ENCODE measurements at places on chromosomes 11 and 22.

- no peak for DNase-seq
These were observed 10.5 kb downstream of the NIPSNAP1 start for GRCh38 chr22:29570456-29570855.

DNA sequence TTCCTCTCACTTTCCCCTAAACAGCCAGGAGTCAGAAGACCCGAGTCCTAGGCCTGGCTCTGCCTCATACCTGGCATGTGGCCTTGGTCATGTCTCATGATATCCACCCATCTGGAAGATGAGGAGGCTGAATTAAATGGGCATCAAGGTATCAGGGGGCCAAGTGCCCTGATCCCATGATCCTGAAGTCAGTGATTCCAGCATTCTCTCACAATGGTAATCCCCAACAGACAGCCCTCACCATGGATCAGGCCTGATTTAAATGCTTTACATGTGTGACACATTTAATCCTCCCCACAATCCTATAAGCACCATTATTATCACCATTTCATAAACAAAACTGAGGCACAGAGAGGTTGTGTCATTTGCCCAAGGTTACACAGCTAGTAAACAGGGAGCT, 70.0 kb downstream of the PDE2A start:
- DNase-seq, result no peak

- DNase-seq, result no peak
These were observed 1.2 kb downstream of the ESS2 start for GRCh38 chr22:19143212-19143611.

- DNase-seq, result no peak
These were observed 5.3 kb downstream of the OR51F2 start for GRCh38 chr11:4826425-4826824.

GRCh38 chr11:12076840-12077534, 33.4 kb upstream of the MICAL2 start:
- no peak for DNase-seq

DNA sequence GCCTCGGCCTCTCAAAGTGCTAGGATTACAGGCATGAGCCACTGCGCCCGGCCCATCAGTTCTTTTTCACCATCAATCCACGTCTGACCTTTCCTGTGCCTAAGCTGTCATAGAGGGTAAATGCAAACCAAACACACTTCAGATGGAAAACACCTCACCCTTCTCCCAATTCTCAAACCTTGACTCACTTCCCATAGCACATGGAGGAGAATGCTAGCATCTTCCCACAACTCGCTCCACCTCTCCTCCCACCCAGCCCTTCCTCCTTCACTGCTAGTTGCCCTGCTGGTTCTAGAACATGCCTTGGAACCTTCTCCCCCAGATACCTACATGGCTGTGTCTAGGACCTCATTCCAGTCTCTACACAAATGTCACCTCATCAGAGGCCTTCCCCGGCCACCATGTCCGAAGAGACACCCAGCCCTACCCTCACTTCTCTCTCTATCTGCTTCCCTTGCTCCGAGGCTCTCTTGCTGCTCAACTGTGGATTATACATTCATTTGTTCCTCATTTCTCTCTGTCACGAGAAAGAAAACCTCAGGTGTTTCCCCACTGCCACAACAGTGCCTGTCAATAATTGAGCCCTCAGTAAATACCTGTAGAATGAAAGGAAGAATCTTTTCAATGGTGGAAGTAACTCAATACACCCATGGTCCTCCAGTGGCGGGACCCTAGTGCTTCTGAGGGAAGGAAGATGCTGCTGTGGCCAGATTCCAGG, 21.3 kb upstream of the NCF4 start:
- no peak for DNase-seq

- DNase-seq, result no peak
These were observed 23.0 kb downstream of the C22orf23 start for GRCh38 chr22:37930270-37930951.

GRCh38 chr11:454801-455565, 4.9 kb downstream of the PTDSS2 start:
- DNase-seq, result no peak

DNA sequence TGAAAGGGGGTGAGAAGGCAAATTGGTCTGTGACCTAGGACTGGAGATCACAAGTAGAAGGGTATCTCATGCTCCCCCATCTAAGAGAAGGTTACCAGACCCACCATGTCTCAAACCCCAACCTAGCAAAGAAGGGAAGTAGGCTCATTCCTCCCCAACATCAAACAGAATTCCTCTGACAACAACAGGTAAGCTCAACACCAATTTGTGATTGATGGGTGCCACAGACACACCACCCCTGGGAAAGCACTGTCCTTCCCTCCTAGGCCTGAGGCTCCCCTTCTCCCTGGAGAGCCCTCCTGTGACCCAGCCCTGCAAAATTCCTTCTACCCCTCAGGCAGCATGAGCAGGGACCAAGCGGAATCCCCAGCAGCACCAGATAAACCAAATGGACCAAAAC, 154.3 kb downstream of the BUD13 start:
- DNase-seq, result no peak

DNA sequence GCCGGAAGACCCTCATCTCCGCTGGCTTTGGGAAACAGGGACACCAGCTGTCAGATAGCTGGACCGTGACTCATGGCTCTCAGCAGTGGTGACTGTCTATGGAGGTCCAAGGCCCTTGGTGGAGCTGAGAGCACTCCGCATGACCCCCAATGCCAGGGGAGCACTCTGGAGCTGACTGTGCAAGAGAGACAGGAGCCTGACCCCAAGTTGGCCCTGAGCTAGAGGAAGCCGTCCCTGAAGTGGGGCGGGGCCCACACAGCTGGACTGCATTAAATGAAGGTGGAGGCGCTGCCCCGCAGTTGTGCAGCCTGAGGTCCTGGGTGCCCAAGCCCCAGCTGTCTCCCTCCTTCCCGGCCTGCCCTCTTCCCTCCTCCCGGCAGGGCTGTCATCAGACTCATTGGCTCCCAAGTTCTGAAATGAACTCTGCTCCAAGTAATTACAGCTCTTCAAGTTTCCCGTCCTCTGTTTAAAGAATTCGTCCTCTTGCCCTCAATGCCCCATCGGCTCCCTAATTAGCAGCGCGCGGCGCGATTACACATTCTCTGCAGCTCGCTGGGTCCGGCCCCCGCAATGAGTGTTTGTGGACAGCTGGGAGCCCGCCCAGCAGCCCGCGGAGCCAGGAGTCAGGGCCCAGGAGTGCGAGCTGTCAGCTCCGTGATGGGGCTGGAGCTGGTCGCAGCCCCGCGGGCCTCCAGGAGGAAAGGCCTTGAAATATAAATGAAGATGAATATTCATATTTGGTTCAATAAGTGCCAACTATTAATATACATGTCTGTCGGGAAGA, 93.2 kb upstream of the LMO1 start:
- DNase-seq, result no peak

DNA sequence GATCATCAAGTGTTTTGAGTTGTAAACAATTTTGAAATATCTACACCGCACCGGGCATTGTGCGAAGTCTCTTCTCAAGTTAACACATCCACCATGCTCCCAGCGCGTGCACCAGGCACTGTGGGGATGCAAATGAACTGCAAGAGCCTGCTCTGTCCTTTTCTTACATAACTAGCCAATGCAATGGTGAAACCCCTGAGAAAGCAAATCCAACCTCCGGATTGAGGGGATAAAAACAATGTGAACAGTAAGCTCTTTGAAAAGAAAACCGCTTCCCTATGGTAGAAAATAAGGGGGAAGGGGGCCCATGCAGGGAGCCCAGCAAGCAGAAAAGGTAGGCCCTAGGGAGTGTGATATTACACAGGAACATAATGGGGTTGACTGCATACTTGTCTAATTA, 274.9 kb upstream of the MPPED2 start:
- DNase-seq, result no peak

DNA sequence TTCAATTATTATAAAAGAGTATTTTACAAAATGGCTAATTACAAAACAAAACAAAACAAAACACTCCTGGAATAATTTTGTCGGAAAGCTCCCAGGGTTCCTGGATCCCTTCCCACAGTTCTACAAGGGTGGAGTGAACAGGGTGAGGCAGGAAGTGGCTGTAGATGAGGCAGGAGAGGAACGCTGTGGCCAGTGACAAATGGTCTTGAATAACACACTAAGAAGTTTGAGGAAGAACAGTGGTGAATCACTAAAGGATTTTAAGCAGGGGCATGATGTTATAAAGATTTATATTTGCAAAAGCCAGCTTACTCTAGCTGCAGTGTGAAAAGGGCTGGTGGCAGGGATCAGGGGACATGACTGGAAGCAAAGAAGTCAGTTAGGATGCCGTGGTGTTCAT, 33.8 kb upstream of the APOA1 start:
- peak; percentile 34 for DNase-seq

DNA sequence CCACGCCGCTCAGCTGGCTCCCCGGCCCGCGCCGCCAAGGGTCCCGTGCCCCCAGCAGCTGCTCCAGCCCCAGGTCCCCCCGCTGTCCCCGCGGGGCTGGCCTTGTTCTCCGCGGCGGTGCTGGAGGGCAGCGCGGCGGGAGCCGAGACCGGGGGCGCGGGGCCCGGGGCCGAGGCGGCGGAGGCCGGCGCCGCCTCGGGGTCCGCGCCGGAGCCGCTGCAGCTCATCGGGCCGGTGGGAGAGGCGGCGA, 128 bp downstream of the TAF10 start:
- DNase-seq, result no peak

GRCh38 chr11:134276396-134277182, 410 bp downstream of the GLB1L3 start:
- DNase-seq, result no peak

- DNase-seq, result no peak
These were observed 153.6 kb upstream of the TTC12 start for GRCh38 chr11:113160808-113161124.

DNA sequence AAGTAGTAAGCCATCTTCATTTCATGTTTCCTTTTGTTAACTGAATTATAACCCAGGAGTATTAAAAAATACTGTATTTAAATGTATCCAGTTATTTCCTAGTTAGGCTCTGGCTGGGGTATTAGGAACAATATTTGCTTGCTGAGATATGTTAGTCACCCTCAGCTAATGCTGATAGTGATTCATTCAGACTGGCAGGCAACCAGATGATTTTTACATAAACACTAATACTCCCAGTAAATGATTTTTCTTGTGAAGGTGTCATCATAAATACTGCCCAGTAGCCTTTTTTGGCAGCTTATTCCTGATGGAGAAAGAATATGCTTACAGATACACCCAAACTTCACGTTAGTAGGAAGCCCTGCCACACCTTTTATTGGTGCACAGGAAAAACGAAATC, 8.1 kb downstream of the YWHAH start:
- DNase-seq, result no peak

DNA sequence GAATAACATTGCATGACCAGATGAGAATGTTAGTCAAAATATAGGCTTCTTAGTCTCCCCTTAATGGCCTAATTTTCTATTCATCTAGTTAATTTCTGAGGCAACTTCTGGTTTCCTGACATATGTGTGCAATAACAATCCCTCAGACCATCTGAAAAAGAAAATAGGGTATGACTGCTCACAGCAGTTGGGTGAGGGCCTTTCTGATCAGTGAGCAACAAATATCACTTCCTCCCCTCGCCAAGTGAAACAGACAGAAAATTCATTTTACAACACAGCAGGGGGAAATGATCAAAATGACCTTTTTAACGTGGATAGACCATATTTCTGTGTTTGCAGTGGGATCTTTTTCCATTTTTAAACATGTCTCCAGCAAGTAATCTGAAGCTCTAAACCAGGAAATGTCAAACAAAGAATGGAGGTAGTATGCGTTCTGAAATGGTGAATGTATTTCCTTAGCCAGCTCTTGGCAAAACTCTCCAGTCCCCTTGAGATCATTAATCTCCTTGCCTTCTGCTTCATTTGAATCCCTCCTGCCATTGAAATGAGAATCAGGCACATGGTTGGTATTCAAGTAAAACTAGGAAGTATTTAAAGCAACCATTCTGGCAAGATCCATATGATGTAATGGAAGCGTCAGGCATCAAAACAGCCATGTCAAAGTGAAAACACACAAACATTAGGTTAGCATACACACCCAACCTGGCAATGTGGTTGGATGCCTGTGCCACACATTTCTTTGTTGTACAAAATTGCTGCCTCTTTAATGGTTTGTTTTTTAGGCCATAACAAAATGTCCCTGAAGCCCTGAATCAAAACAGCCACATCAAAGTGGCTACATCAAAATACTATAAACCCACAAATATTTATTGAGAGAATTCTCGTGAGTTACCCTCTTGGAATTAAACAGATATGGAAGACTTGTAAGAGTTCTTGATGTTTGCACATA, 100.1 kb downstream of the SLC1A2 start:
- no peak for DNase-seq
